ENCODE measurements at places on chromosomes 12 and 14.
A peak's percentile ranks its signal among the peaks of the same experiment; 100 is the strongest.

DNA sequence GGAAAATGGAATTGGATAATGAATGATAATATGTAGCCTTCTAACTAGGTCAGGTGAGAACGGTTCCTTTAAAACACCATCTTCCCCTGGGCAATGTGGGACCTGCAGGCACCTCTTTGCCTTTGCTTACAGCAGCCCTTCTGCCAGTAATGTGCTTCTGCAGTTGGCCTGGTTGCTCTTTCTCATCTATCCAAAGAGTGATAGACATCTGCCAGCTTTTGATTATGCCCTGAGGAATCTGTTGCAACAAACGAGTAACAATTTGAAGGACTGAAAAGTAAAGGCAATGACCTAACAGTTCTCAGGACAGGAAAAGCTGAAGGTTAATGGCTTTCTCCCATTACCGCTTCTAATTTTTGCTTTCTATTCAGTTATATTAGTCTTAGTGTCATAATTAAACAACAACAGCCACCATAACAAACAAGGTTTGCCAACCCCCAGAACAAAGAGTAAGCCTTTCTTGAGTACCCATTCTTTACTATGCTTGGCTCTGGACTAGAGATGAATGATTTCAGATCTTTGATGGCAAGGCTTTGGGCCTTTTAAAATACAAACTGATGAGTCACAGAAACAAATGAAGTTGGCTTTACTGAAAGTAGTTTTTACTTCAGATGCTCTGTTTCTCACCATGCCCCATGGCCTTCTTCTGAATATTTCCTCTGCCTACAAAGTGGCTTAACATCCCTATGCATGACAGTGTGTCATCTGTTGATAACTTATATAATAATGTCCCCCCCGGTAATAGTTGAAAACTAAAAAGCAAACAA is 76.1 kb upstream of the KRR1 start:
- no peak for DNase-seq

DNA sequence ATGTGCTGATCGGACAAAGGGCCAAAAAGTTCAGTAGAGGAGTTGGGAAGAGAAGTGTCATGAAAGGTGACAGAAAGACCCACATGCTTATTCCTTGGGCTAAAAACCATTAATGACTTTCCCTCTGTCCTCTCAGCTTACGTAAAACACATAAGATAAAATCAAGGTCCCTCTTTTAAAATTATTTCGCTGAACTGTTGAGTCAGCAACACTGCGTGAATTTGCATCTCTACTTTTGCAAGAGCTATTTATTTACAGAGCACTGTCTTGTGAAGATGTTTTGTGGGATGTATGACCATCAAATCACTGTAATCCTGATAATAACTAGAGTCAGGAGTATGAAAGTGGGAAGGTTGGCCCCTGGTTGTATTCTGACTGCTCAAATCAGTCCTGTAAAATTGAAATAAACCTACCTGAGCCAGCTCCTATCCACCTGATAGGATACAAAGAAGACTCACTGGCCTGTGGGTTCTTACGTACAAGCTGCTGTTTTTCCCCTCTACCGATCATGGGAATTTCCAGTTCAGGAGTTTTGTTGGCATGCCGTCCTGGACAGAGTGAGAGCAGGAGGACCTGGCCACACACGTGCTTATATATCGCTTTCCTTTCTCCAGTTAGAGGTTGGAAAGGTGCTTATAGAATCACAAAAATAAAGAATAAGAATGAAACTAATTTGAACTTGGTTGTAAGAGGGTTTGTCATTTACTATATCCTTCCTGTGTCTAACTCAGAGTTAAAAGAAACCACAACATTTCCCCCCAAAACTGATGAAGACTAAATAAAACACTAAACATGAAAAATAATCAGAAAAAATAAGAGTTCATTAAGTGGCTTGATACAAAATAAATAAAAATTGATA is 42.9 kb downstream of the IFNG-AS1 start:
- no peak for DNase-seq

DNA sequence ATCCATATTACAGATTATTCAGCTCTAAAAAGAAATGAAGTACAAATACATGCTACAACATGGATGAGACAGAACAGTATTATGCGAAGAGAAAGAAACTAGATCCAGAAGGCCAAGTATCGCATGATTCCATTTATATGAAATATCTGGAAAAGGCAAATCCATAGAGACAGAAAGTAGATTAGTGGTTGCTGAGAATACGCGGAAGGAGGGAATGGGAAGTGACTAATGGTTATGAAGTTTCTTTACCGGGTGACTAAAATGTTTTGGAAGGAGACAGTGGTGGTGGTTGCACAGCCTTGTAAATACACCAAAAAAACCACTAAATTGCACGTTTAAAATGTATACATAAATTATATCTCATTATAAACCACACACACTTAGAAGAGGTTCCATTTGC is 12.5 kb downstream of the PRDM4 start:
- DNase-seq: no peak

GRCh38 chr14:39555749-39556148 is 123.5 kb upstream of the FBXO33 start:
- no peak for DNase-seq

DNA sequence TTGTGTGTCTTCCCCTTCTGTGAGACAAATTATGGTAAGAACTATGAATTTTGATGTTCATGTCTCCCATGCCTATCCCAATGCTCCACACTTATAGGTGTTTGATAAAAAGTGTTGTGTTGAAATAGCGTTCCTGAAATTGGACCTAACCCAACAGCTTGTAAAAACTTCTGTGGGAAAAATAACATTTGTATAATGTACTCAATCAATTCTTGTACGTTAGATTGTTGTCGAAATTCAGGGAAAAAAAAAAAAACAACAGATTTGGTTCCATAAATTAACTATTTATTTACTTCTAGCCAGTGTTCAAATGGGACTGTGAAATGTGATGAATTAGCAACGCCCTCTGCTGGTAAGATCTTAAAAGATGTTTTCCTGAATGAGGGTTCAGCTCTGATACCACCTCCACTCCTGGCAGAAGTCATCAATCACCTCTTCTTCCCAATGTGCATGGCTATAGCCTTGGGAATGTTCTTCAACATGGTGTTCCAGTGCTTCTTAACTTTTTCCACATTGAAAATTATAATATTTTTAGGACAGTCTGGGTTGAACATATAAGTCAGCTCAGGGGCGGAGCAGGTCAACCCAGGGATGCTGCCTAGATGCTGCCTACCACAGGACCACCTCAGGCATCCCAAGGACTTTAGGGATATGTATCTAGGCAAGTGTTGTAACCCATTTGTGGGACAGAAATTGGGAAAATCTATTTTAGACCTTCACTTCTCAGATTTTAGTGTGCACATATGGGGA is 170.6 kb downstream of the OTOGL start:
- DNase-seq: no peak

- no peak for DNase-seq
These were observed 21.1 kb downstream of the KITLG start for GRCh38 chr12:88559199-88559598.

DNA sequence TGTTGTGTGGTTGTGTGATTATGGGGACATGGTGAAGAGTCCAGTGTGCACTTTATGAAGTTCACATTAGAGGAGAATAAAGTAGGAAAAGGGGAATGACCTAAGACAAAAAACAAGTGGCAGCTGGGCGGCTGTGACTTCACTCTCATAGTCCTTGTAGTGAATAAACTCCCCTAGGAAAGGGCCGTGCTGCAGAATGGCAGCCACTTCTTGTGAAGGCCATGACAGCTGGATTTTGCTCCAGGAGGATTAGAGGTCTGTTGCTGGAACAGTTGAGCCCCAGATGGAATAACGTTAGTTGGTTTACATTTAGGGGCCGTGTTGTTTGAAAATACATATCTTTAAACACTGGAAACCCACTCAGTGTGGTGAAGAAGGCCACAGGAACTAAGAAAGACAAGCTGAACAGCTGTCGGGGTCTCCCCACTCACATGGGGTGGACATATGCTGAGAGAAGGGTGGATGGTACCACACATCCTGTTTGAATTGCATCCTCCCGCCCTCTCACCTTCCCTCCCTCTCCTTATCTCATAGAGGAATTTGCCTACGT is 276.9 kb downstream of the CACNA1C start:
- no peak for DNase-seq

DNA sequence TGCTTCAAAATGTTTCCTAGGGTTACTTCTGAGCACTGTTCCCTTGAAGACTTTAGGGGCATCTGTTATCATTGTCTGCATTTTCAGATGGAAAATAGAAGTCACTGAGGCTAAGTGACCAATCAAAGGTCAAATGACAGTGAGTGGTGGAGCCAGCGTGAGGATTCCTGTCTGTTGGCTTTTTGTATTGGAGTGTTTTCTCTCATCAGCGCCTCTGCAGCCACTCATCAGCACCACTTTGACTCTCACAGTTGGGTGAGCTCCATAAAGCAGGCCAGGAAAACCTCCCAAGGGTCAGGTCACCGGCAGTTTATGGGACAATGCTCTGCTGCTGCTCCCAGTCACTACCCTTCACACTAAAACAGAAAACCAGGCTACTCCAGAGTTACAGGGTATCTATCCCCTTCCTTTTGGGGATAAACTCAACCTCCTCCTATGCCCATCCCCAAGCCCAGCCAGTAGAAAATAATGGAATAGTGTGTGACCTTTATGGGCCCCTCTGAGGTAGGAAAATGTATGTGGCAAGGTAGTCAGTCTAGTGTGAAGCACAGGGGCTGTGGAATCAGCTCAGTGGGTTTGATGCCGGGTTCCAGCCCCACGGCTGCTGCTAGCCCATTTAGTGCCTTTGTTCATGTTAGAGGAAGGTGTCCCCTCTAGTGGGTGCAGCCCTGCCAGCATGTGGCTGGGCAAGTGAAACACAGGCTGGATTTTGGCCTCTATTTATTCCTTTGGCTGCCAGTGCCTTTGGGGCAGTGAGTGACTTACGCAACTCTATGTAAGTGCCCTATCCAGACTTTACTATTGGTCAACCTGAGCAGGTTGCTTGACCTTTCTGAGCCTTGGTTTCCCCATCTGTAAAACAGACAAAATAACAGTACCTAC is 133.8 kb upstream of the CPM start:
- DNase-seq: no peak

- no peak for DNase-seq
These were observed 98.5 kb downstream of the KLHL28 start for GRCh38 chr14:44863271-44863670.

GRCh38 chr12:103334466-103334865 is 161.3 kb downstream of the C12orf42 start:
- DNase-seq: no peak

- no peak for DNase-seq
These were observed 17.2 kb downstream of the DPF3 start for GRCh38 chr14:72876710-72877063.

DNA sequence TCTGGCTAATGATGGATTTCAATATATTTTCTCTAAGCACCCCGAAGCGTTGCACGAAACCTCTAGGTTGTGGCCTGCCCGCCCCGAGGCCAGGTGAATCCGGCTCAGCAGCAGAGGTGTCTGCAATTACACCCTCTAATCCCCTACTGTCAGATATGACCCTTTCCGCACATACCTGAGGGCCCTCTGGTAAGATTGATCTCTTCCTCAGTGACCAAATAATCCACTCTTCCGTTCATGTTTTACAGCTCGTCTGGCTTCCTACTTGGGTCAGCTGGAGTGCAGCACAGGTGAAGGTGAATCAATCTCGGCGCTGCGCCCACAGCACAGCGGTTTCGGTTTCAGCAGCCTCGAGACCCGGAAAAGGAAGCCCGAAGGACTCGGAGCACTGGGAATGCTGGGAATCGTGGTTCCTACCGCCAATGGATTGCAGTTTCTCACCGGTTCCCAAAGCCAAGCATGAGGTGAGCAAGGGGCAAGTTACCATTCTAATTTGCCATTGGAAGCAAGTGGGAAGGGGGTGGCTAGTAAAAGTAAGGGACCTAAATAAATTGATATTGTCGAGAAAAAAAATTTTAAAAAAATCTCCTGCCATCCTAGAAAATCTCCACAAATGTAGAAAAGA is at the start of gene SYNJ2BP:
Gene SYNJ2BP, minus strand, starts transcription at position 366 of the 625 bp plus-strand sequence. Its CDS starts 127 bp downstream, at position 239.
- DNase-seq: peak; percentile 39

DNA sequence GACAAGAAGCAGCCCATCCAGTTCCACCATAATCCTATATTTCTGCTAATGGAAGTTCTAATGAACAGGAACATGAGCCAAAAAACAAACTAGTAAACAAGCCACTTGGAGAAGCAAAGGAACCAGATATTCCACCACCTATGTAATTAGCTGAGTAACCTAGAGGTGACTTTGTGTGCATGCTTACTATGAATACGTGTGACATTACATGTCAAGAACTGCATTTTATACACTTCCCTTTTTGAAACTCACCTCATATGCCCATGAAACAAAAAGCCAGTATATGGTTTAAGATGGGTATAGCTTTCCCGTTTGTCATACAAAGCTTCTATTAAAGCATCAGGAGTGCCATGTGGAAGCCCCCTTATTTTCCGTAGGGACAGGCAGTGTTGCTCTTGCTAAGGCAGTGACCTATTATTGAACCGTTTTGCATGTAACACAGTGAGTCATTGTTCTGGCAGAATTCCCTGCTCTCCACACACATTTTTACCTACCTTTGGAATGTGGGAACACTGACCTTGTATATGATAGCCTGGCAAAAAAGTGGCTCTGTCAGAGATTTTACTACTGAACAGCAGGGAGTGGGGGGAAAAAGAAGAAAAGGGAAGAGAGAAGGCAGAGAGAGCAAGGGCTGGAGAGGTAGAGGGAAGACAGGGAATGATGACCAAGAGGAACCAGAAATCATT is 34.8 kb upstream of the FRMD6 start:
- no peak for DNase-seq

DNA sequence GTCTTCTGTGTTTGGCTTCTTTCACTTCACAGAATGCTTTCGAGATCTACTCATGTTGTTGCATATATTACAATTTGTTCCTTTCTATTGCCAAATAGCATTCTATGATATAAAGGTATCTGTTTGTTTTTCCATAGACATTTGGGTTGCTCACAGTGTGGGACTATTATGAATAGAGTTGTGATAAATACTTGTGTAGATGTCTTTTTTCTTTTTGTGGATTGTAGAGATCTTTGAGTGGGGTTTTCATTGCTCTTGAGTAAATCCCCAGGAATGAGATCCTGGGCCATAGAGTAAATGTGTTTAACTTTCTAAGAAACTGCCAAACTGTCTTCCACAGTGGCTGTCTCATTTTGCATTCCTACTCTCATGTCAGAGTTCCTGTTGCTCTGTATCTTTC is 24.9 kb upstream of the CEBPE start:
- no peak for DNase-seq

DNA sequence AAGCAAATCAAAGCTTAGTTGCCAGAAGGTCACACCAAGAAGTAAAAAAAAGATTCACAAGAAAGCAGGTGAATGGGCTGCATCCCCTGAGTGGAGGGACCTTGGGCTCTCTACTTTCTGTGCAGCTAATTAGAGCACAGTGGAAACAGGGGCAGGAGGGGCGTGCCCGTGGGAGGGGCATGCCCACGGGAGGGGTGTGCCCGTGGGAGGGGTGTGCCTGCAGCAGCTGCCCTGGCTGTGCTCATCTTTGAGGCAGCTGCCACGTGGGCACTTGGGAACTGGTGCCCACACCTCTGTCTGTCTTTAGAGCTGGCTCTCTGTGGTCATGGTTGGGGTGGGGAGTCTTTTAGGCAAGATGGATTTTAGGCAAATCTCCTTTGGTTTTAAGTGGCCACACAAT is 60.0 kb downstream of the EML1 start:
- no peak for DNase-seq

GRCh38 chr12:52698651-52699340 is 4.5 kb downstream of the KRT77 start:
- DNase-seq: no peak

Data from activated T-cell treated with anti-CD3 and anti-CD28 coated beads for 24 hours (primary cell).